NT2/D1 (cell line): ENCODE measurements at places on chromosomes 6 and 20.

- no peak for DNase-seq
These were observed 23.0 kb downstream of the KCNK5 start for GRCh38 chr6:39206250-39206721.

DNA sequence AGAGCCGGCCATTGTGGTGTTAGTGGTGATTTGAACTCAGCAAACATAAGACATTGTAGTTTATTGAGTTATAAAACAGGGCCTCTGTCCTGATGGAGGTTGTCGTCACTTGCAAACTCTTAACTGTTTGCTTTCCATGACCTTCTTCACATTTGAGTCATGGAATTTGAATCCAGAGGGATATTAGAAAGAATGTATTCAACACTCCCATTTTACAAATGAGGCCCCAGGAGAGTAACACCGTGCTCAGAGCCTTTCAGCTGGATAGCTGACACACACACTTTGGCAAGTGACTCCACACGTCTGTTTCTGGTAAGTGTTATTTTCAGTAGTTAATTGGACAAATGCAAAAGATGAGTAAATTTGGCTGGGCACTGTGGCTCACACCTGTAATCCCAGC lies 72.4 kb upstream of the XRN2 start:
- DNase-seq: no peak

GRCh38 chr6:31952890-31953289 lies 5.9 kb downstream of the NELFE start:
- no peak for DNase-seq

GRCh38 chr6:161429921-161430490 lies 156.1 kb upstream of the AGPAT4 start:
- DNase-seq: no peak

DNA sequence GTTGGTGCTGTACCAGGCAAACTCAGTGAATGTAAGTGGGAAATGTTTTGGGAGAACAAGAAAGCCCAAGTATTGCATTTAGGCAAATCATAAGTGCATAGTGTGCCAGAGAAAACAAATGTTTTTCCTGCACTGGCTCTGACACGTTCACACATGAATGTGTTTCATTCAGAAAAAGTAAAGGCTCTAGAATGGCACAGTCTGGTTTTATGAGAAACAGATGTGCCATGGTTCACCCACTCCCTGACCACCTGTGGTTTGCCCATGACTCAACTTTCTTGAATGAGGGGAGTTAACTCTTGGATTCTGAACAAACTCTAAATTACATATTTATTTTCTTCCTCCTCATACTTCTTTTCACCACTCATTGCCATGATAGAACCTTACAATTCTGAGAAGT lies 126.9 kb downstream of the KCNQ5 start:
- DNase-seq: no peak

- no peak for DNase-seq
These were observed 18.2 kb downstream of the MAS1 start for GRCh38 chr6:159908979-159909378.

DNA sequence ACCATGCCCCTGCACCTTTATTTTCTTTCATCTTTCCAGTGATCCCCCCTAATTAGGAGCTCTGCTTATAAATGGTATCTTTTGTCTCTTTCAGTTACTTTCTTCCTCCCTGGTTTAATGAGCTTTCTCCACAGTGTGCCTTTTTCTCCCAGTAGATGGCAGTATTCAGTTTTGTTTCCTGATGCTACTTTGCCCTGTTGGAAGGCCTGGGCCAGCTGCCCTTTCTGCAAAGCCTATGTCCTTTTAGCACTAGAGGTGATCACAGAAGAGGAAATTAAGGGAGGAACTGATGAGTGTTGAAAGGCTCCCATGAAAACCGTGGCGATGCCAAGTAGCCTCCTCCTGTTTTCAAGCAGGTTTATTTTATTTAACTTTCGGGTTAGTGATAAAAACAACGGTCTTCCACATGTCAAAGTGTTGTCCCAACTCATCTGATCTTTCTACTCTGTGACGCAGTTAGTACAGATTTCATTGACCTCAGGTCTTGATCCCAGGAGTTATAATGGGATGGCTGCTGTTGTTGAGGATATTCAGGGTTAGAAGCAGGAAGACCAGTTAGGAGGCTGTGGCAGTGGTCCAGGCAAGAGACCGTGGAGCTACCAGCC lies 184.2 kb upstream of the BMP2 start:
- DNase-seq: peak; percentile 46

DNA sequence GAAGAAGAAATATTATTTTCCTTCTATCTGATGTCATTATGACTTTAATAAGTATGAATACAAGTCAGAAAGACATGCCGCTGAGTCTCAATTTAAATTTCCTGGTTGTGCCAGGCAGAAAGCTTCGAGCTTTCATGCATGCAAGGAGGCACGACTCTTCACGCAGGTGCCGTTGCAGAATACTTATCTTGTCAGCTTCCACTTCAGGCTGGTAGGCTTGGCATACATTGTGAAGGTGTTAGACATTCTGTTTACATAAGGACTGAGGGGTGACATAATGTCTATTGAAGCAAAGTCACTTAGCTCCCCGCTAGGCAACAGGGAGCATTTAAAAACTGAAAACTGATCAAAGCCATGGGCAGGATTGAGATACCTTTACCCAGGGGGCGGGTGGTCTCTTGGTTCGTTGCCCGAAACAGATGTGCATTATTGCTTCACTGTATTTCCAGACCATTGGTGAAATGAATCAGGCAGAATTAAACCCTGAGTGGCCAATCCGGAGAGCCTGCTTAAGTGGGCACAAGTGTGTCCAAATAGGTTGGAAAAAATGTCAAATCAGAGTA lies 16.4 kb downstream of the BMP6 start:
- no peak for DNase-seq

DNA sequence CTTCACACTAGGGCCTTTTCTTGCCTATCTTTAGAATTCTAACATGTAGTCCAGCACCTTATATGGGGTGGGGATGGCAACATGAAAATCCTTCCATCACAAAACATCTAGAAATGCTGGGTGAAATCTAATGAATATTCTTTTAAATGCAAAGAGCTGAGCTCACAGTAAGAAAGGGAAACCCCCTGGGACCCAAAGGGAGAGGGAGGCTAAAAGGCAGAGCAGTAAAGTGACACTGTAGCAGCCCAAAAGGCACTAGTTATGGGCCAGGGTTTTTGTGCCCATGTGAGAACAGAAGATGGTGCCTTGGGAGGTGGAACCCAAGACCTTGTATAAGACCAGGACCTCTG lies 66.7 kb downstream of the TRAM2 start:
- no peak for DNase-seq

- DNase-seq: no peak
These were observed 99.0 kb upstream of the SOX4 start for GRCh38 chr6:21494505-21494904.

DNA sequence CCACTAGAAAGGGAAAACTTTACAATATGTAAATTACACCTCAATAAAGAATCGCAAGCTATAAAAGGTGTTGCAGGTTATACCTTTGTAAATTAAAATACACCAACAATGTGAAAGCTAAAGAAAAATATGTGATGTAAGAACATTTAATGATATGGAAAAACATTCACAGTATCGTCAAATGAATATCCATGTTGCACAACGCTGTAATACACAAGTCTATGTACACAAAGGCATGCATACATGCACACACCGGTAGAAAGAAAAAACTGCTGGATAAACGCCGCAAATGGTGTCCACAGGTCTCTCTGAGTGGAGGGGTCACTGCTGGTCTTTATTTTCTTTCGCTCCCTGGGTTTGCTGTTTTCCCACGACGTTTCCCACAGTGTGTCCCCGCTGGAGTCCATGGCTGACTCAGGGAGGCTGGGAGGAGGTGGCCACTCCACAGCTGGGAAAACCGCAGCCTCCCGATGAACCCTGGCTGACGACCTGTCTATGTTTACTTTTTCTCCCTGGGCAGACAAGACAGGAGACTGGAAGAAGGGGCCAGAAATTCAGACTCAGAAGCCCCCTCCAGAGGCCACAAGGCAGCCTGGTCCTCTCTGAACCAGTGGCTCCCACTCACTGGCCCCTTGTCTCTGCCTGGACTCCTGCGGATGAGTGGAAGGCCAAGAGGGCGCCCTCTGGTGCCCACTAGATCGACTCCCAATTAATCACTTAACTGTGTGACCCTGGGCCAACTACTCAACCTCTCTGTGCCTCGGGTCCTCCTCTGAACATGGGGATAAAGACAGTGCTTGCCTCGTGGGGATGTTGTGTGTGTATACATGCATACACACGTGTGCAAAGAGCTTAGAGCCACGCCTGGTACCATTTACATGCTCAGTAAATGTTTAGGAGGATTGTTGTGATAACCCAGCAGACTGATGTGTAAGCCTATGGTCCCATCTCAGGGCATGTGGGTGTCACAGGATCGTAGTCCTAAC lies 12.8 kb upstream of the BPI start:
- peak; percentile 57 for DNase-seq

DNA sequence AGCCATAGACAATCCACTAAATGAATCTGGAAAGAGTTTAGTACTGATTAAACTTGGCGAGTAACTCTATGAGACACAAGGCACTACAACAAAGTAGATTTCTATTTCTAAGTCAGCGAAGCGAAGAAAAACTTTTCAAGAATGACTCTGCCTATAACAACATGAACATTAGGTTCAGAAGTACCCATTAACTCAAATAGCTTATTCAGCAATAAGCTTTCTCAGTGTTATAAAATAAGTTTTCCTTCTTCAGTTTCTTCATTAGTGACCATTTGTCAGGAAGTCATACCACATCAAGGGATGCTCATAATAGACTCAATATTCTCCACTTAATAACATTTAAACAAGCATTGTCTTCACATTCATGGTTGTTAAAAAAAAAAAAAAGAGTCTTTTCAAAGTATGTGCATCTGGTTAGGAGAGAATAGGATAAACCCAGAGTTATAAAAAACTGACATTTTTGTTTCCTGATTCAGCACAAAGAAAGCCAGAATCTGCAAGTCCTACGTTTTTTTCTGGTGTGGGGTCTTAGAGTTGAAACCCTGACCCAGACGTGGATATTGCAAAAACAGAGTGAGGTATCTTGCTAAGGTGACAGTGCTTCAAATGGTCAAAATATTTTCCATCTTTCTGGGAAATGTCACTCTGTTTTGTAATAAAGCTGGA lies 148.2 kb upstream of the PREP start:
- no peak for DNase-seq

- no peak for DNase-seq
These were observed 28.1 kb upstream of the MTCL3 start for GRCh38 chr6:127547215-127547614.

- no peak for DNase-seq
These were observed 285.3 kb downstream of the CDC5L start for GRCh38 chr6:44672841-44673240.

DNA sequence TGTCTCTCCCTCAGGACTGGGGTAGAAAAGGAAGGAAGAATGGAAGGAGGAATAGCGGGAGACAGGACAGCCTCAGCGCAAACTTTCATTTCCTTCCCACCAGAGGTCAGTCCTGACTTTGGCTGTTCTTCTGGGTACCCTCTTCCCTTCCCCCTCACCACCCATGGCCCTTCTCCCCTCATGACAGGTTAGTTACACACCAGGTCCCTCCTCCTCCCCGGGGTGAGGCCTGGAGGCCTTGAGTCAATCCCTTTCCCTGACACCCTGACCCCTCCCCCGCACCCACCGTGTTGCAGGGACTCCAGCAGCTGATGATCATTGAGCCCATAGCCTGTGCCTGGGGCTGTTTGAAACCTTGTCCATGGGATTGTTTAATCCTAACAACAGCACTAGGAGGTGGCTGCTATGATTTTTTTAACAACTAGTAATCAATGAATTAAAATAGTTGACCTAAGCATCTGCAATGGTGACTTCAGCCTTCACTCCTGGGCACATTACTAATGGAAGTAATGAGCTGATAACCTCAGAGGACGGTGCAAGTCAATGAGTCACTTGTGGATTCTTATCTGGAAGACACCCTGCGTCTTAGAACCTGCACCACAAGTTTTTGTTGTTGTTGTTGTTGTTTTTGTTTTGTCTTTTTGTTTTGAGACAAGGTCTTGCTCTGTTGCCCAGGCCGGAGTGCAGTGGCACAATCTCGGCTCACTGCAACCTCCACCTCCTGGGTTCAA lies 46.6 kb upstream of the CCDC167 start:
- no peak for DNase-seq

DNA sequence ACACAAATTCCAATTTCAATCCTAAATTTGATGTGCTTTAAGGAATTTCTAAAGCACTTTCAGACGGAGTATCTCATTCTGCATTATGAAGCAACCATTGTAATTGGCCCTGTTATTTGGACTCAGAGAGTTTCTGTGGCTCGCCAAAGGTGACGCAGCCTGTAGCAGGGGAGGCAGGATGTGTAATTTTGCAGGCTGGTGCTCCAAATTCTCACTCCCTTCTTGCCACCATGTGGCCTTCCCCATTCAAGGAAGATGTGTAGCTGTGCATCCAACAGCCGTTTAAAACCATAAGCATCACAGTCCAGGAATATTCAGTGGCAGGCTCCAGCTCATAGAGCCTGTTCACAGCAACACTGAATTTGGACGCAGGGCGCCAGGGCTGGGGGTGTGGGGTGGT lies 45.8 kb downstream of the AGPAT4 start:
- DNase-seq: no peak

DNA sequence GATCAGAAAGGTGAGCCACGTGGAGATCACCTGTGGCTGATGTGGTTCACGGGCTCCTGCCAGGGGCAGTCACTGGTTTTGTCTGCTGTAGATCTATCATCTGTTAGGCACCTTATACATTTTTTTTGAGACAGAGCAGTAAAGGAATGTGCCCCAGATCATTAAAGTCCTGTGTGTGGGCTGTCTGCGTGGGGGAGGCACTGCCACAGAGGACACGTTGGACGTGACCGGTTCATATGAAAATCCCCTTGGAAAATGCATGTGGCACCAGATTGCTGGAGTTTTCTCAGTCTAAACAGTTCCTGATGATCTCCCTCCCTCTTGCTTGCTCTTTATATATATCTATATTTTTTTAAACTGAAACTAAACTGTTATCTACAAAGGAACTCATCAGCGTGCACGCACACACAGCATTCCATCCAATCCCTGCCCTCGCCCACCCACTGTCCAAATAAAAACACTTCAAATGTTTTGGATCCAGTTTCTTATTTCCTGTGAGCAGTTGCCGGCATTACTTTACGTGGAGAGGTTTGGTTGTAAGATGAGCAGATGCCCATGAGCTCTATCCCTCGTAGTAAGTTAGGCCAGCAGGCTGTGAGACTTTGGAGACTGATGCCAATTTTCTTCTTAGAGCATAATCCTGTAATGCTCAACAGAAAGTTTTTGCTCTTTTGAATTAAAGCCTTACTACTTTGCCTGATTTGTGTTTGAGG lies 161.6 kb upstream of the EXOC2 start:
- DNase-seq: no peak

DNA sequence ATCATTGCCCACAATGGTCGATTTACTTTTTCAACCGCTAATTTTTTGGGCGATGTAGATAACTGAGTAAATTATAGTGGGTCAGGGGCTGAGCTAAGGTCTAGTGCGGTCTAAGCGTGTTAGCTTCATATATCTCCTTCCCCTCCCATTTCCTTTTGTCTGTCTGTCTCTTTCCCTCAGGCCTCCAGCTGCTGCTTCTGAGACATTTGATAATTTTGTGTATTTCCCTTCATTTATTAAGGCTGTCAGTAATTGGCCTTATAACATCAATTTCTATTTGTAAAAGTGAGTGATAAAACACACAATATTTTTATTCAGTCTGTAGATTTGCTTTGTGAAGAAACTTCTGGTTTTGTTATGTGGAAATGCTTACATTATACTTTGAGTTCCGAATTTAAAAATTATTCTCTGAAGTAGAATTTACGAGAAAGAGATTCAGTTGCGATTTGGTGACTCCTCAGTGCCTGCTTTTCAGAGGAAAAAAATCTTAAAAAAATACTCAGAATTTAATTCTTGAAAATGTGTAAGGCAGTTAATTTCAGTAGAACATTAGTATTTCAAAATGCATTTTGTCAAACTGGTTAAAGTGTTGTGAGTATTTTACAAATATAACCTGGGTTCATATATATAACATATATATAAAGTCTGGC lies 1.4 kb downstream of the TMEM170B start:
- no peak for DNase-seq

GRCh38 chr6:75257343-75258087 lies 13.9 kb upstream of the COX7A2 start:
- DNase-seq: no peak
